ENCODE measurements at places on chromosomes 2 and 18. TPM values are rescaled to one million over a fixed set of nuclear protein-coding genes. Genes with fewer than 3 reads are reported as not detected.

DNA sequence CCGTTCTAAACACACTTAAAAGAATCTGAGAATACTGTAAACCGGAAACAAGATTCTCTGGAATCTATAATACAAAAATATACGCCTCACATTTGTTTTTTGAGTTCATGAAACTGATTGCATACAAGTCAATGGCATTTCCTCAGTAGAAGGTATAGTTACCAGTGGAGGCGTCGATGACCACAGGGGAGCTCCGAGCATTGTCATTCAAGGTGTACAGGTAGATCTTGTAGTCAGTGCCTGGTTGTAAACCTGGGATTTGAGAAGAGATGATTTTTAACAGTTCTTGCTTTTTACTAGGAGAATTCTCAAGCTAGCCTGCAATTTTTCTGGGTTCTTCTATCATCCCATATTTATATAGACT is 60.4 kb downstream of the FN1 start:
- no peak overlapping the region for H3K4me3 ChIP-seq
- no peak for DNase-seq

DNA sequence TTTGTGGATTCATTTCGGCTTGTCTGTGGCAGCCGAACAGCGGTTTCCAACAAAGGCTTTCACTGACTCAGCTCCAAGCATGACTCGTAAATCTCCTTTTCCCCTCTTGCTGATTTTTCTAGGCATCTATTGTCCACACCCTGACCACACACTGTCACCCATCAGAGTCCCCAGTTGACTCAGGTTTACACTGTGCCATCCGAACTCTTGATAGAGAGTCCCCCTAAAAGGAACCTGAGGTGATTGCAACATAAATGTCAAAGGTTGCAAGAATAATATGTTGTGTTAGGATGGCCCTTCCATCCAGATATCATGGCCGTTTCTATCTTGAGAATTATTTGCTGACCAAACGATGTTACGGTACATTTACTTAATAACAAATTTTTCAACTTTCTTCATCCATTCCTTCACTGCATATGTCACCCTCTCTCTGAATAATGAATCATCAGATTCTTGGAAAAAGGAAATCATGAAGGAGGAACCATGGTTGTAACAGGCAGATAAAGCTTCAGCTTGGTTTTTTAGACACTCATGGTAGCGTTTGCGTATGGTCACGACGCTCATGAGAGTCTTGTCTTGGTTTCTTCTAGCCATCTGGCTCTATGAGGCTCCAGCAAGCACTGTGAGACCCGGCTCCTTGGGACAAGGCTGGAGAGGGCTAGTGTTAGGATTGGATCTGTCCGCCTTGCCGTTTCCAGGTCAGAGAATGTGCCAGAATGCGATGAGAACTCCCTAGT is 72.1 kb downstream of the NPAS2 start:
- H3K36me3 ChIP-seq: no peaks in the 10 kb centered on the region
- DNase-seq: no peak
- H3K4me1 ChIP-seq: no peaks in the 10 kb centered on the region
- no peak overlapping the region for H3K27ac ChIP-seq
- no peak overlapping the region for H3K4me3 ChIP-seq
- no peaks in the 10 kb centered on the region for H3K27me3 ChIP-seq

DNA sequence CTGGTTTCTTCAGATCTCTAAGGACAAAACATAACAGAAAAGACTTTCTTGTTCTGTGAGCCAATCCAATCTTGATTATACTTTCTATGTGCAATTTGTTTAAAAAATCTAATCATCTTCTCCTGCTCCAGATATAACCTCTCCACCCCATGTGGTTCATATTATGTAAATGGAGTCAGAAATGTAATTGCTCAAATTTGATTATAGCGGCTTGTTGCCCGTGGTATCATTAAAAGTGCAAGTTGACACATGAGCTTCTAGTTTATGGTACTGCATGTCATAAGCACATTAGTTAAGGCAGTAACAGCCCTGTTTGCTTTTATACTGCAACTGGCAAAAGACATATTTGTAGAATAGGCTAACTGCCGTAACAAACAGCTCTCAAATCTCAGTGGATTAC is 715.1 kb upstream of the CDH7 start:
- no peaks in the 10 kb centered on the region for H3K4me1 ChIP-seq
- no peak overlapping the region for H3K4me3 ChIP-seq
- no peaks in the 10 kb centered on the region for H3K27me3 ChIP-seq
- no peak overlapping the region for H3K27ac ChIP-seq

DNA sequence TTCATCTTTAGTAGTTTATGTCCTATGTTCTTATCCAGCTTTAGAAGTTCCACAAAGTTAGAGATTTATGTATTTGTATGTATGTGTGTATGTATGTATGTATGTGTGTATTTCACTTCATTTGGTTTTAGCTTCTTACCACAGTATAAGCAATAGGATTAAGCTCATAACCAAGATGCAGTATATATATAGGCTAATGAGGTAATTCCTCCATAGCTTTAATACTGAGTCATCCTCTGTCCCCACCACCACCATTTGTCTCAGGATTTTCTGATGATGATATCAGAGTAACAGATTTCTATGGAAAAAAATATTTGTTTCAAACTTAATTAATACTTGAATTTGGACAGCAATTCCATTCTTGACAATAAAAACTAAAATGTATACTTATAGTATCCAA is 159.2 kb downstream of the SOX11 start:
- DNase-seq: no peak
- no peaks in the 10 kb centered on the region for H3K4me1 ChIP-seq
- H3K4me3 ChIP-seq: no peak overlapping the region
- H3K27me3 ChIP-seq: no peaks in the 10 kb centered on the region
- no peaks in the 10 kb centered on the region for H3K36me3 ChIP-seq

DNA sequence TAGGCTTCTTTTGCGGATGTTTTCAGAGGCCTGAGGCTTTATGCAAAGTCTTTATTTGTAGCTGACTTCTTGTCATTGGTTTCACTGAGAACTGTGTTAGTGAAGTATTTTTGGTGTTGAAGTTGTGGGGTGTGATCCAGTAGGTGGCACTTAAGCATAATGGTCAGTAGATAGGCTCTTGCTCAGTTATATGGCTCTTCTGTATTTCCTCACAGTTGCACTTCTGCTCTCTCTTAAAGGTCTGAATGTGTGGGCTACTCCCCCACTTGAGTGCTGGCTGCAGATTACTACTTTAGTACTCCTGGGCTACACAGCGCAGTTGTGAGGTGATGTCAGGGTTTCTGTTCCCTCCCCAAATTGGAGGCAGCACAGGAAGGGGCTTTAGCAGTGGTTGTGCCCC is 133.8 kb upstream of the SCN7A start:
- no peaks in the 10 kb centered on the region for H3K4me1 ChIP-seq
- H3K4me3 ChIP-seq: no peak overlapping the region
- no peaks in the 10 kb centered on the region for H3K27me3 ChIP-seq
- DNase-seq: peak; percentile 13
- H3K36me3 ChIP-seq: no peaks in the 10 kb centered on the region
- H3K27ac ChIP-seq: no peak overlapping the region

DNA sequence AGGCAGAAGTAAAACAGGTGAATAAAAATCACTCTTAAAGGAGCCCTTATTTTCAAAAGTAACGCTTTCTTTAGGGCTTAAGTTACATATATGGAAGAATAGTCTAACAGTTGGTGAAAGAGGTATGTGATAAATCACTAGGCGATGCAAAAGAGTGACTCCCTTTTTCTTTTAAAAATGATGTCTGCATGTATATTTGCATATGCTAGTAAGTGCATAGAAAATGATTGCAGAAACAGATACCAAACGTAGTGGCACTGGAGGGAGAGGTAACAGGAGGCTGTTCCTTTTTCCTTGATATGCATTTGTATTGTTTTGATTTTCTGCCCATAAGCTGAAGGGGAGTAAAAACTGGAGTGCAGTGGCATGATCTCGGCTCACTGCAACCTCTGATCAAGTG is 158.3 kb downstream of the PRPF40A start:
- H3K4me1 ChIP-seq: no peaks in the 10 kb centered on the region
- peaks cover 21% of the 10 kb centered on the region for H3K36me3 ChIP-seq
- no peak for DNase-seq
- no peak overlapping the region for H3K4me3 ChIP-seq
- H3K27ac ChIP-seq: no peak overlapping the region
- no peaks in the 10 kb centered on the region for H3K27me3 ChIP-seq

DNA sequence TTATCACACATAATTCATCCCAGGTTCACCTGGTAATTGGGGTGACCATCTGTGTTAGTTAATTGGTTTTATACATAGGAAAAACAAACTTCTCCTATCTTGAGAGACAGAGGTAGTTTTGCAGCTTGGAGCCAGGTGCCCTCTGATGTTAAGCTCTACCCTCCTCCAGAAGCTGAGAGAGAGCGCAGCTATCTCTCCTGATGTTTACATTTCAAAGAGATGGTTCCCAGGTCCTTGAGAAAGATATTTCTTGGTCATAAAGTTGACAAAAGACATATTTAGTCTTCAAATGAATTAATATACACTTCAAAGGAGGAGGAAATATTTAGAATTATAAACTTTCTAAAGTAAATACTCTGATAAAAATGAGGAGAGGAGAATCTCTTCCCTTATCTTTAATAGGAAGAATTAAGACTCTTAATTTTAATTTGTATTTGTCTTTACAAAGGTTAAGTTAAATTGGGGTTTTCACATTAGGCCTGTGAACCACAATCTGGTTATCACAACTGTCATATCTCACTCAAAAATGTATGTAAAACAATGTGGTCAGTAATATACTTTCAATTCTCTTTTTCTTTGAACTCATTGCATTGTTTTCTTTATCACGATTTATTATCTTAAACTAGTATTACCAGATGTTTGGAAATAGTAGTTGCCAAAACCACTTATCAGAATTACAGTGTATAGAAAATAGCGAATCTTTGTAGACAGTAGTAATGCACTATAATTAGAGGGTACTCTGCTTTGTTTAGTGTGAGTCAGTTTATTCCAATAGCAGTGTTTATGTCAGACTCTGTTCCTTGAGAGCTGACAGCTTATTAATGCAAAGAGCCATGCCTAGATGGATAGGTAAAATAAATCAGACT is 26.8 kb downstream of the SERPINB4 start:
- no peak overlapping the region for H3K4me3 ChIP-seq
- H3K27me3 ChIP-seq: no peaks in the 10 kb centered on the region
- no peaks in the 10 kb centered on the region for H3K4me1 ChIP-seq
- no peaks in the 10 kb centered on the region for H3K36me3 ChIP-seq
- no peak for DNase-seq

GRCh38 chr2:118557791-118558190 is 289.7 kb downstream of the EN1 start:
- H3K27ac ChIP-seq: no peak overlapping the region
- no peak overlapping the region for H3K4me3 ChIP-seq
- no peaks in the 10 kb centered on the region for H3K36me3 ChIP-seq
- no peak for DNase-seq
- H3K27me3 ChIP-seq: no peaks in the 10 kb centered on the region

DNA sequence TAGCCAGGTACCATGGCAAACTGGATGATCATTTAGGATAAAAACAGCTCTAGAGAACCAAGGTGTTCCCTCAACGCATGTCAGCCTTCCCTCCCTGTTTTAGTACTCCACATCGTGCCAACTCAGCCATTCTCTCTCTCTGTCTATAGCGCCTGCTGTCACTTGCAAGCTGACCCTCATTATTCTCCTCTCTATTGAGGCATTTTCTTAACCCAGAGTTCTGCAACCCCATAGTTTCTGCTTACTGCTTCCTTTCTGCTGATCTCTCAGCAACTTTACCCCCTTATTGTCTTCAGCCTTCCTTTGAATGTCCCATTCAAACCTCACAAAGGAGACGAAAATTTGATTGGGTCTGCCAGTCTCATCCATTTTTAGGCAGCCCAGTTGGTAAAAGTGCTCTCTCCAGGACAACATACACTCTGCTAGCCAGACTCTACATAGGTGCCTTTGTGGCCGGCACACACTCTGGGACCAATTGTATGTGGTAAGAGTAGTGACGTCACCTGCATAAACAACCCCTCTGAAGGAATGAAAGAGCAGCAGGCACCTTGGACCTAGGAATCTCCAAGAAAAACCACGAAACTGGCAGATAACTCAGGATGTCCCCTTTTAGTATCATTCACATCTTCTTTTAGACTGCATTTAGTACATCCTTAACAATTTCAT is 367.2 kb upstream of the KCNH7 start:
- no peaks in the 10 kb centered on the region for H3K36me3 ChIP-seq
- no peak overlapping the region for H3K27ac ChIP-seq
- DNase-seq: no peak

- H3K27ac ChIP-seq: no peak overlapping the region
- no peaks in the 10 kb centered on the region for H3K4me1 ChIP-seq
- H3K4me3 ChIP-seq: no peak overlapping the region
- no peaks in the 10 kb centered on the region for H3K36me3 ChIP-seq
These were observed 99.8 kb upstream of the FSIP2 start for GRCh38 chr2:185638771-185639170.

DNA sequence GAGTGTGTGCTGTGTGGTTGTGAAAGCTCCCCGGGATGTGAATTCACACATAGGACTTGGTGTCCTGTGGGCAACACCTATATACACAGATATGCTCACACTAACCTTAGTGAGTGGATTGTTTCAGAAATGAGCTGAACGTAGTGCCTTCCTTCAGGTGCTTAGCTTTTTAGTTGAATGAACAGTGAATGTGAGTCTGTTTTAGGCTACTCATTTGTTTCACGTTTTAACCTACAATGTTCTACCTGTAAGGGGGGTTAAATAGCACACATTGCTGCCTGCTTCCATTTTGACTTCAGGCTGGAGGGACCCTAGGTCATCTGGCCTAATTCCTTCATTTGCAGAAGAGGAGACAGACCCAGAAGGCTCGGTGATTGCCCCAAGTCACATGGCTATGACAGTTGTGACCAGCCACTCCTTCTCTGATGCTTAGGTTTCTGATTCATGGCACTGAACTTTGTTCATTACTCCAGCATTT is 1.0 kb downstream of the PLEK start:
- H3K4me1 ChIP-seq: peaks cover 16% of the 10 kb centered on the region
- H3K36me3 ChIP-seq: no peaks in the 10 kb centered on the region
- peak overlapping the region; percentile 32 for H3K4me3 ChIP-seq
- no peak for DNase-seq
- H3K27ac ChIP-seq: peak overlapping the region; percentile 43
- no peaks in the 10 kb centered on the region for H3K27me3 ChIP-seq

DNA sequence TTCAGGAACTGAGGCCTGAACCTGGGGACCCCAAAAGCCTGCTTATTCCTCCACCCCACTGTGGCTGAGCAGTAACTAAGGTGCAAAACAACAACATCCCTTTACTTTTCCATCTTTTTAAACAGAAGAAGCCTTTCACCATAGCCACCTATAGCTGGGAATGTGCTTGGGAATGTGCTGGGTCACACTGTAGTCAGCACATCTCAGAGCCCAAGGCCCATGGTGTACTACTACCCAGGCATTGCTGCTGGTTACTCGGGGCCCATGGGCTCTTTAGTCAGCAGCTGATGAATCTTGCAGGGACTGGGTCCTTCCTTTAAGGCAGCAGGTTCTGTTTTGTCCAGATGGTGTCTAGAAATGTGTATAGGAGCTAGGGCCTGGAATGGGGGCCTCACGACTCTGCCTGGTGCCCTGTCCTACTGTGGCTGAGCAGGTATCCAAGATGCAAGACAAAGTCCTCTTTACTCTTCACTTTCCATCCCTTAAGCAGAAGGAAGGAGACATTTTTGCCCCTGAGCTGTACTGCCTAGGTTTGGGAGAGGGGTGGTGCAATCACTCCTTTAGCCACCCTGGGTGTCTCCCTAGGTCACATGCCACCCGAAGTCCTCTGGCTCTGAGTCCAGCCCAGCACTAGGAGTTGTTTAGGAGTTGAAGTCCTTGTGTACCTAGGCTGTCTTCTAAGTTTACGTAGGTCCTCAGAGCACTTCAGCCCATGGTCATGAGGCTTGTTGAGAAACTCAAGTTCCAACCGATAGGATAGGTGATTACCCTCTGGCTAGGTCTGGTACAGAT is 70.1 kb downstream of the OXER1 start:
- no peak overlapping the region for H3K27ac ChIP-seq
- no peaks in the 10 kb centered on the region for H3K27me3 ChIP-seq
- no peaks in the 10 kb centered on the region for H3K36me3 ChIP-seq
- H3K4me3 ChIP-seq: no peak overlapping the region

The EPC2 gene
- 40.1 TPM for total RNA-seq

The GALNT5 gene
- total RNA-seq: 40.2 TPM

The ABCG8 gene
- total RNA-seq: not detected

The UGT1A8 gene
- not detected for total RNA-seq
